Activated T-cell treated with anti-CD3 and anti-CD28 coated beads, Interleukin-2, amount 50 U/mL, for 24 hours (primary cell): ENCODE measurements at places on chromosomes 6 and 20.

GRCh38 chr6:163867518-163868292 lies 453.2 kb downstream of the QKI start:
- no peak for DNase-seq

- DNase-seq: peak; percentile 74
These were observed 4.6 kb upstream of the RAE1 start for GRCh38 chr20:57346477-57346876.

GRCh38 chr20:47335251-47336128 lies 21.0 kb downstream of the ZMYND8 start:
- DNase-seq: no peak

GRCh38 chr6:23563323-23563722 lies 562.7 kb upstream of the NRSN1 start:
- DNase-seq: no peak

DNA sequence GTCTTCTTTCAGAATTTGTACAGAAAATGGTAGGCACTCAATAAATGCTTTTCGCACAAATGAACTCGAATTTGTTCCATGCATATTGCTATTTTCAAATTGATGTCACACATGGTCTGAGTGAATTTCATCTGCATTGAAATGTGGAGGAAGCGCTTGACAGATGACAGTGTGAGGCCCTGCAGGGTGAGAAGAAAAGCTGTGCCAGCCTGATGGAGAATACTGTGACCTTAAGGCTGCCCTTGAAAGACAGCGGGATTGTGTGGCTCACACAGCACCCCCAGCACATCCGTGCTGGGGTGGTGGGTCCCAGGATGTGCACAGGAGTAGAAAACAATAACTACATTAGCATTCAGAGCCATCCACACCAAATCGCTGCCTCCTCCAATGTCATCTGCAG lies 14.8 kb upstream of the MCHR2 start:
- no peak for DNase-seq
